ENCODE measurements at places on chromosomes 5 and 9.

DNA sequence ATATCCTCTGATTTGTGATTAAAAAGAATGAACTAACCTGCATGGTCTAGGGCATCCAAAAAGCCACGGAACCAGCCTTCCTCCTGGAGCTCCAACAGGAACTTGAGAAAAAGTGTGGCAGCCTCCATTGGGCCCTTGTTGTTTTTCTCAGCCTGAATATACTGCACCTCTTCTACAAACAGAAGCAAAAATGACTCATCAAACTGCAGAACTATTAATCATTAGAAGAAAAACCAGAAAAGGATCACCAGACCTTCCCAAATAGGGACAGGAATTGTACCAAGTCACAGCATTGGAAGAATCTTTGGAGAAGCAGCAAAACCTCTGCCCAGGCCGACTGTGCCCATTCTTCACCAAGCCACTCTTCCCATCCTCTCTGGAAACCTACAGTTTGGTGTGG, 25.2 kb downstream of the RIGI start:
- no peak for DNase-seq

DNA sequence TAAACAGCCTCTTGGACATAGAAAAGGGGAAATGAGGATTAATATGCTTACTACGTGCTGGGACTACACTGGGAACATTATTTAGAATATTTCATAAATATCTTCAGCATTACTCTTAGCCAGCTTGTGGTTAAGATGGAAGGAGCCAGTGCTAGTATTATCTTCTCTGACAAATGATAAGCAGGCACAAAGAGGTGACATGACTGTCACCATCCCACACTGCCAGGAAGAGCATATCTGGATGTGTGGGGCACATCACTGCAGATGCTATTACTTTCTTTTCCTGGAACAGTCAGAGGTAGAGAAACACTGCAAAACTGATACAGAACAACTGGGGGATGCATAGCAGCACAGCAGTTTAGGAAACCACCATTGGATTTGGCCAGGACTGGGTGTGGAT, 281.0 kb upstream of the TNC start:
- no peak for DNase-seq

GRCh38 chr5:172443441-172444109, 10.8 kb downstream of the SH3PXD2B start:
- DNase-seq, result no peak

GRCh38 chr9:125896404-125896803, 149.2 kb downstream of the PBX3 start:
- DNase-seq, result no peak

DNA sequence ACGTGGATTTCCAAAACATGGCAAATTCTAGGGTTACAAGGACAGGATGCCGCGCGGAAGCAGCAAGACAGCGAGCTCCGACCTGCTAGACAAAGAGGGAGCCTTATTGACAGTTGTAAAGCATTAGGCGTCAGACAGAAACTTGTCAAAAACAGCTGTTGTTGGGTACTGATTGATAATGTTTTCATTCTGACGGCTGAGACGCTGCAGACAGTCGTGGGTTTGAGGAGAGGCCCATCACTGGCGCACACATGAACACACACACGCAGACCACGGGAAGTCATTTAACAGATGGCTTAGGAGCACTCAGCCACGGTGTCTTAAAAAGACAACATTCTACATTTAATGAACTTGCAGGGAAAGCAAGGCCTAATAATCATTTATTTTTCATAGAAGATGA, 324.0 kb downstream of the NDUFS4 start:
- DNase-seq, result no peak
